ENCODE measurements at places on chromosomes 13 and 19.
A peak's percentile ranks its signal among the peaks of the same experiment; 100 is the strongest.

DNA sequence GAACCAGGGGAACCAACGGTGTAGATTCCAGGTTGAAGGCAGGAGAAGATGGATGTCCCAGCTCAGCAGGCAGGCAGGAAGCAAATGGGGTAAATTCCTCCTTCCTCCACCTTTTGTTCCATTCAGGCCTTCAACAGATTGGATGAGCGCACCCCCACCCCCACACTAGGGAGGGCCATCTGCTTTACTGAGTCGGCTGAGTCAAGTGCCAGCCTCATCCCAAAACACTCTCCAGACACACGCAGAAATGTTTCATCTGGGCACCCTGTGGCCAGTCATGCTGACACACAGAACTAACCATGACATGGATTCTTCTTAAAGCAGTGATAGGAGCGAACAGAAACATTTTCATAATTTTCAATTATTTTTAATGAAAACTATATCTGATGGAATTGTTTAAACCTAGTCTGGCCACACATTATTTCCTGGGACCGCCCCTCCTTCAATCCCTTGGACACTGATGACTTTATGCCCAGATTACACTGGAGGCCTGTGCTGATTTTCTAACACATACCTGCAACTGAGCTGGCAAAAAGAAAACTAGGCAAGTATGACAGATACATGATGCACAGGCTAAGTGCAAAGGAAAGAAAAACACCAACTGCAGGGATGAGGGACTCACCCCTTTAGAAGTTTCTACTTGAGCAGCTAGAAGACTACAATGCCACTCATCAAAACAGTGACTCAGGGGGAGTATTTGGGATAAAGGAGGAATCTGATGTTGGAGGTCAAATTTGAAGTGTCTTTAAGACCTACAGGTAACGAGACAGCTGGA lies 154.2 kb downstream of the TNFRSF19 start:
- DNase-seq: no peak

DNA sequence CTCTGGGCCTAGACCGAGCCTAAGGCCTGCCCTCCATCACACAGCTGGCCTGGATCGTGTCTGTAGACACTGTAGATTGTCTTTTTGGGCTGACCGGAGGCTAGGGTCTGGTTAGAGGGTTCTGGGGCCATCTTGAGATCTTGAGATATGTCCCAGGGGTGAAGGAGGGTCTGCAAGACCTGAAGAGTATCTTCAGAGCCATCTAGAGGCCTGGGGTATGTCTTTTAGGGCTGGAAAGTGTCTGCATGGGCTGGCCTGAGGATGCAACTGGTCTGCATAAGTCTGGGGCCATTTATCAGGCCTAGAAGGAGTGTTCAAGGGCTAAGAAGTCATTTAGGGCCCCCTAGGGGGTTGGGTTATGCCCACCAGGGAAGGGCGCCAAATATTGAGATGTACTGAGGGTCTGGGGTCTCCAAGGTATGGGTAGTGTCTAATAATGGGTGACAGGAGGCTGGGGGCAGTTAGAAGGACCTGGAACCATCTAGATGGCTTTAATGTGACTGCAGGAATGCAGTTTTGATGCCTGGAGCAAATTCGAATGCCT lies 555 bp downstream of the SCAF1 start:
- no peak for DNase-seq

- DNase-seq: peak; percentile 50
Measured at GRCh38 chr19:43555185-43555770, 20.0 kb downstream of the XRCC1 start.

DNA sequence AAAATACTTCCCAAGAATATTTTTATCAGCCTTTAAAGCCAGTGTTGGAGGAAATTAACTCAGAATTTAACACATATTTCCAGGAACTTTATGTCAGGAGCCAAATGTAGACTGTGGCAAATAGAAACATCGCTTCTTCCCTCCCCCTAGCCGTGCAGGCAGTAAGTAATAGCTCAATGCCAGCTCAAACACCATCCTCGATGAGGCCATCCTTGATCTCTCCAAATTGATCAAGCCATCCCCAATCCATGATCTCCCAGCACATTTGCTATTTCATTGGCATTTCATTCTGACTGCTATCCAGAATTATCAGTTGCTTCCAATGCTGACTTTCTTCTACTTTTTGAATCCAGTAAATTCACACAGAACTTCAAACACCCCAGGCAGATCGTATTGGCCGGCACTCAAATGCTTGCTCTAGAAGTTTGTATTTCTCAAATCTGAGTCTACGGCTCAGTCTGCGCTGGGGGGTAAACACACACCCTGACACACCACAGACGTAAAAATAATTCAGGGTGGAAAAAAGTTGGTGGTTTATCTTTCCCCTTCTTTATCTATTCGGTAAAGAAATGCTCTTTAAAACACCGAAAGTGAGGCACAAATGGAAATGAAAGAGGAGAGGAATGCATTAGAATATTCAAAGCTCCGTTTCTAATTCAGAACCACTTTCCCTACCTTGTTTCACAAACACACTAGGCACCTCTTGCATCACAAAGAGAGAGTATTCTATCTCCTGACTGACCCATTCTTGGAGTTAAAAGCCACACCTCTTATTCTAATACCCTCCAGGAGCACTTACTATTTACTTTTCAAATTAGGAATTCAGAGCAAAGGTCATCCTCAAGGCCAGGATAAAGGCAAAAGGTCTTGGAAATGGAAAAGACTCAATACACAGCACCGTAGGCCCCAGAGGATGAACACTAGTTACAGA lies 991 bp downstream of the OBI1 start:
- no peak for DNase-seq

GRCh38 chr19:28989739-28990138 lies 223.2 kb downstream of the UQCRFS1 start:
- no peak for DNase-seq

DNA sequence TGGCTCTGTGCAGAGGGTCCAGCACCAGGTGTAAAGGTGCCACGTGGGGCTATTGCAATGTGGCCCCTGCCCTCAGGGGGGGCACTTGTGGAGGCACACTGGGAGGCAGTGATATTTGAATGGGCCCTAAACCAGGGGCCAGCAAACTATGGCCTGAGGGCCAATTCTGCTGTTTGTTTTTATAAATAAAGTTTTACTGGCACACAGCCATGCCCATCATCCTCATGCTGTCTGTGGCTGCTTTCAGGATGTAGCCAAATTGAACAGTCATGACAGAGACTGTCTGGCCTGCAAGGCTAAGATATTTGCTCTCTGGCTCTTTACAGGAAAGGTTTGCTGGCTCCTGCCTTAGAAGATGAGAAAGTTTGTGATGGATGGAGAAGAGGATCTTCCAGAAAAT lies 33.9 kb upstream of the RANBP3 start:
- no peak for DNase-seq
